ENCODE measurements at places on chromosomes 11 and 22. TPM values are rescaled to one million over a fixed set of nuclear protein-coding genes. Genes with fewer than 3 reads are reported as not detected.

B4GALNT4 gene
- 0.15 TPM for polyA plus RNA-seq

CCDC15 gene
- 3.7 TPM for polyA plus RNA-seq

CCDC87 gene
- polyA plus RNA-seq, result 0.24 TPM

NUCB2 gene
- polyA plus RNA-seq, result 137 TPM

SLC1A2 gene
- 13.3 TPM for polyA plus RNA-seq

TMEM86A gene
- polyA plus RNA-seq, result 3.2 TPM

POTEH gene
- polyA plus RNA-seq, result not detected

CFAP300 gene
- 5.2 TPM for polyA plus RNA-seq

DNA sequence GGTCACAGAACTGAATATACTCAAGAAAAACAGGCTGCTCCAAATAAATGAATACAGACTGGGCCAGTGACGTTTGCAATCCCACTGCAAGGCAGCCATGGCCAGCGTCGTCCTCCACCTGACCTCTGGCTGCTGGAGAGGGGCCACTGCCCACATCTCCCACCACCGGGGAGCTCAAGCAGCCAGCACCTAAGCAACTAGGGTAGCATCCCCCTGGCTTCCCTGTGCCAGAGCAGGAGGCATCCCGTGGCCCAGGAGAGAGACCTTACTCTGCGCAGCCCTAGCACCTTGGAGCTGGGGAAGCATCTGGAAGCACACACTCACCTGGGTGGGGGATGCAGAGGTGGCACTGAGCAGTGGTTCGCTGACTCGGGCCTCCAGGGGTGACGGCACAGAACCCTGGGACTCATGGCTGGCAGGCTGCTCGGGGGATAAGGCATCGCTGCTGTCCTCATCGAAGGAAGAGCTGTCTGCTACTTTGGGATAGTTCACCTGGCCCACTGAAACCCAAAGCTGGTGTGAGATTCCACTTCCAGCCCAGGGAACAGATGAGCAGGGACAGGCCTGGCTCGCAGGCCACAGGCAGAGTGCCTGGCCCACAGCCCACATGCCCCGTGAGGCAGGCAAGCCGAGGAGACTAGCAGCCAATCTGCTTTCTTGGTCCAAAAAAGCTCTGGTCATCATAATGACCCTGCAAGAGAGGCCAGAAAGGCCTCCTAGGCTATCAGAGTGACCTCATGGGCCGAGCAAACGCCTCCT lies 53.7 kb downstream of the SGSM3 start:
- peaks cover 67% of the 10 kb centered on the region for H3K36me3 ChIP-seq
- no peak overlapping the region for H3K27ac ChIP-seq
- H3K4me3 ChIP-seq, result no peak overlapping the region
- no peak for DNase-seq

DNA sequence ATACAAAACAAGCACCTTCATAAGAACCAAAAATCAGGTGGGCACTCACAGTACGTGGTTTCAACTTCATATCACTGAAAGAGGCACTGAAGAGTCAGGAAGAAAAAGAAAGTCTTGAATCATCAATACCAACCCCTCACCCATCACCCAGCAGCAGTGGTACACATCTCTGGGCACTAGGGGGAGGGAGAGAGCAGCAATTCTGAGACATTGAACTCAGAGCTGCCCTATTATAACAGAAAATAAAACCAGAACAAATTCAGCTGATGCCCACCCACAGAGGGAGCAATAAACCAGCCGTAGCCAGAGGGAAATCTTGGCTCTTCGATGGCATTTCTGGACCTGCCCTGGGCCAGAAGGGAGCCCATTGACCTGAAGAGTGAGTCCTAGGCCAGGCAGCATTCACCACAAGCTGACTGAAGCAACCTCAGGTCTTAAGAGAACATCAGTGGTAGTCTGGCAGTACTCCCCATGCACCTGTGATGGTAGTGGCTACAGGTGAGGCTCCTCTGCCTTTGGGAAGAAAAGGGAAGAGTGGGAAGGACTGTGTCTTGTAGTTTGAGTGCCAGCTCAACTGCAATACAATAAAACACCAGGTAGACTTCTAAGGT lies 42.2 kb upstream of the FAM181B start:
- H3K36me3 ChIP-seq, result no peaks in the 10 kb centered on the region
- H3K4me1 ChIP-seq, result no peaks in the 10 kb centered on the region
- H3K27ac ChIP-seq, result no peak overlapping the region
- H3K27me3 ChIP-seq, result no peaks in the 10 kb centered on the region
- DNase-seq, result no peak
- H3K4me3 ChIP-seq, result no peak overlapping the region

GRCh38 chr22:35589071-35589755 lies 27.9 kb downstream of the MB start:
- no peaks in the 10 kb centered on the region for H3K27me3 ChIP-seq
- DNase-seq, result peak; percentile 72
- no peak overlapping the region for H3K4me3 ChIP-seq
- no peaks in the 10 kb centered on the region for H3K36me3 ChIP-seq

DNA sequence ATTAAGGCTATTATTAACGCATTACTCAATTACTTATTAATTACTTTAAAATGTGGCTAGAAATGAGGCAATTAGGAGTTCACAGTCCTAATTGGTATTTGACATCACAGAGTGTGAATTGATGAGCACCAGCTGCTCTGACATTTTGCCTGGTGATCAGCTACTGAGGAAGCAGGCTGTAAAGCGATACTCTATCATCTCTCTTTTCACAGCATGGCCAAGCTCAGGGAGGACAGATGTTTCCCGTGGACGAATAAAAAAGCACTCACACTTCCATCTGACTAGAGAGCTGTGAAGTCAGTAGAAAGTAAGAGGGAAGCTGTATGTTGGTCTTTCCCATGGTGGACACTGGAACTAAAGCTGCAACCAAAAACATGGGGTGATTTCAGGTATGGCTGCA lies 29.1 kb upstream of the SYT9 start:
- no peak overlapping the region for H3K4me3 ChIP-seq
- DNase-seq, result no peak
- no peaks in the 10 kb centered on the region for H3K36me3 ChIP-seq
- H3K27ac ChIP-seq, result no peak overlapping the region
- H3K27me3 ChIP-seq, result peaks cover 7% of the 10 kb centered on the region
- no peaks in the 10 kb centered on the region for H3K4me1 ChIP-seq

DNA sequence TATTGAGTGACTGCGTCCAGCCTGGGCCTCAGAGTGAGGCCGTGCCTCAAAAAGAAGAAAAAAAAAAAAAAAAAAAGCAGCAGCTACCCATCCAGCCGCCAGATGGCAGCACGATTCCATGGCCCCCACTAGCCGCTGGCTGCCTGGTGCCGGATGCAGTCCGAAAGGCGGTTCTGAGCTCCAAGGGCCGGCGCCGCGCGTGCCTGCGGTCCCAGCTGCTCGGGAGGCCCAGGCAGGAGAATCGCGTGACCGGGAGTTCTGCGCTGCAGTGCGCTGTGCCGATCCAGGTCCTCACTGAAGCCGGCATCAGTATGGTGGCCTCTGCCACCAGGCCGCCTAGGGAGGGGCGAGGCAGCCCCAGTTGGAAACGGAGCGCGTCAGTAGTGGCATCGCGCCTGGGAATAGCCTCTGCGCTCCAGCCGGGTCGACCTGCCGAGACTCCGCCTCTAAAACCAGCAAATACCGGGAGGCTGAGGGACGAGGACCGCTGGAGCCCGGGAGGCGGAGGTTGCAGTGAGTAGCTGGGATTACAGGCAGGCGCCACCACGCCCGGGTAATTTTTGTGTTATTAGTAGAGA lies 19.3 kb downstream of the SCARF2 start:
- H3K36me3 ChIP-seq, result no peaks in the 10 kb centered on the region
- H3K27me3 ChIP-seq, result no peaks in the 10 kb centered on the region
- DNase-seq, result peak; percentile 81
- H3K27ac ChIP-seq, result peak overlapping the region; percentile 59
- H3K4me3 ChIP-seq, result no peak overlapping the region

- H3K27ac ChIP-seq, result no peak overlapping the region
- no peak for DNase-seq
- H3K4me3 ChIP-seq, result no peak overlapping the region
Measured at GRCh38 chr11:76616676-76617552, 53.6 kb downstream of the LRRC32 start.

- no peak overlapping the region for H3K4me3 ChIP-seq
- H3K27ac ChIP-seq, result peak overlapping the region; percentile 47
- peaks cover 38% of the 10 kb centered on the region for H3K4me1 ChIP-seq
Measured at GRCh38 chr22:24550028-24550901, 4.7 kb downstream of the GUCD1 start.

DNA sequence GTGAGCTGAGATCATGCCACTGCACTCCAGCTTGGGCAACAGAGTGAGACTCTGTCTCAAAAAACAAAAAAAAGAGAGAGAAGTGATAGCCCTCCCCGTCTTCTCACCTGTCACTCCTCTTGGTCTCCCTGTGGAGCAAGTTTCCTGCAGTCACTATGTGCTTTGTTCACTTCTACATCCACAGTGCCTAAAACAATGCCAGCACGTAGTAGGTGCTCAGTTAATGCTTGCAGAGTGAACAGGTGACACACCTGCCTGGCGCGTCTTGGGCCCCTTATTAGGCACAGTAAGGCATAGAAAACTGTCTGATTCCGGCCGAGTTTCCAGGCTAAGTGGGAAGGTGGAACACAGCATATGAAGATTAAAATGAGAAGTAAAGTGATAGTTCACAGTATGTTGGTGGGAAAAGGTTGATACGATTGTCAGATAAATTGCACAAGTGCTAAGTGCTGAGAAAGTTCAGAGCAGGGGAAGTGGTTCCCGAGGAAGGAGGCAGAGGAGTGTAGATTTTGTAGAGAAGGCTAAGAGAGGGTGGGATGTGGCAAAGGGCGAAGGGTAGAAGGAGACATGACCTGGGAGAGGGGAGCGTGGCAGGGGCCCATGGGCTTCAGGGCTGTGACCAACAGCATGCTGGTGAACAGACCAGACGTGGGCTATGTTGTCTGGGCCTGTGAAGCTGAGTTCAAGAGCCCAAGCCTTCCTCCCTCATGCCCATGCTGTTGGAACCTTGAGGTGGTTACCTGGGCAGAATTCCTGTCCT lies 41.9 kb downstream of the BCR start:
- no peak overlapping the region for H3K27ac ChIP-seq
- H3K27me3 ChIP-seq, result no peaks in the 10 kb centered on the region
- no peak for DNase-seq

DNA sequence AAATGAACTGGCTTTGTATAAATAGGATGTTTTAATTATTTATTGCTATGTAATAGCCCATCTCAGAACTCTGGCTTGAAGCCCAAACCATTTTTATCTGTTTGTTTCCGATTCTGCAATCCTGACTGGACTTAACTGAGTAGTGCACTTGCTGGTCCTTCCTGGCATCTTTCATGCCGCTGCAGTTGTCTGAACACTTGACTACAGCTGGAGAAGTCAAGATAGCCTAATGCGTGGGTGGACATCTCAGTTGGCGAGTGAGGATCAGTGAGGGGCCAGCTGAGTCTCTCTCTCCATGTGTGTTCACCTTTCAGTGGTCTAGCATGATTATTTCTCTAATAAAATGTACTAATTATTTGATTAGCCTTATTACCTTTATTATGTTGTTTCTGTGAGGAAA lies 105.8 kb downstream of the PRMT3 start:
- no peak overlapping the region for H3K4me3 ChIP-seq
- H3K27ac ChIP-seq, result no peak overlapping the region
- H3K4me1 ChIP-seq, result no peaks in the 10 kb centered on the region
- H3K27me3 ChIP-seq, result no peaks in the 10 kb centered on the region
- DNase-seq, result no peak

DNA sequence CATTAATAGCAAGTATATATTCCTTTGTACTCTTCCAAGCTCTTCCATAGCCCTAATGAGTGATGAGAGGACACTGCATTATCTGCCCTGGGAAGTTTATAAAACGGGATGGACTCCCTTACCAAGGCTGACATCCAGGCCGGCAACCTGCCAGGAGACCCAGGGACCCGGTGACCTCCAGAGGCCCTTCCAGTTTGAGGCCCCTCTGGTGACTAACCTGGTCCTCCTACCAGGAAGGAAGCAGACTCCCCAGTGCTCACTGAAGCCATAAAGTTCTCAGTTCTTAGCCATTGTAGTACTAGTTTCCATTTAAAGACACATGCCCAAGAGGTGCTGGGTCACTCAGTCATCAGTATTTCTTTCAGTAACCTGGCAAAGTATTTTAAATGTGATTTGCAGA lies 345.4 kb downstream of the TENM4 start:
- no peaks in the 10 kb centered on the region for H3K4me1 ChIP-seq
- no peaks in the 10 kb centered on the region for H3K27me3 ChIP-seq
- no peak overlapping the region for H3K4me3 ChIP-seq
- H3K36me3 ChIP-seq, result no peaks in the 10 kb centered on the region

DNA sequence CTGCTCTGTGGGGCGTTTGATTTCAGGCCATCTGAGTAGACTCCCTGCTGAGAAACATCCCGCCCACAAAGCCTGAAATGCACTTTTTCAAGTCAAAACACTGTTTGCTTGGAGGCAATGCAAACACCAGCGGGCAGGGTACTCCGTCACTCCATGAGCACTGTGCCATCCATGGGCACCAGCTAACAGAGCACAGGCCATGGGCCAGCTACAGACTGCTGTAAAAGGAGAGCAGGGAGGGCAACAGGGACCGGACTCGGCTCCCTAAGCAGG lies 16.6 kb upstream of the EFCAB6 start:
- H3K4me1 ChIP-seq, result no peaks in the 10 kb centered on the region
- no peak overlapping the region for H3K27ac ChIP-seq
- no peak overlapping the region for H3K4me3 ChIP-seq
- H3K36me3 ChIP-seq, result no peaks in the 10 kb centered on the region

DNA sequence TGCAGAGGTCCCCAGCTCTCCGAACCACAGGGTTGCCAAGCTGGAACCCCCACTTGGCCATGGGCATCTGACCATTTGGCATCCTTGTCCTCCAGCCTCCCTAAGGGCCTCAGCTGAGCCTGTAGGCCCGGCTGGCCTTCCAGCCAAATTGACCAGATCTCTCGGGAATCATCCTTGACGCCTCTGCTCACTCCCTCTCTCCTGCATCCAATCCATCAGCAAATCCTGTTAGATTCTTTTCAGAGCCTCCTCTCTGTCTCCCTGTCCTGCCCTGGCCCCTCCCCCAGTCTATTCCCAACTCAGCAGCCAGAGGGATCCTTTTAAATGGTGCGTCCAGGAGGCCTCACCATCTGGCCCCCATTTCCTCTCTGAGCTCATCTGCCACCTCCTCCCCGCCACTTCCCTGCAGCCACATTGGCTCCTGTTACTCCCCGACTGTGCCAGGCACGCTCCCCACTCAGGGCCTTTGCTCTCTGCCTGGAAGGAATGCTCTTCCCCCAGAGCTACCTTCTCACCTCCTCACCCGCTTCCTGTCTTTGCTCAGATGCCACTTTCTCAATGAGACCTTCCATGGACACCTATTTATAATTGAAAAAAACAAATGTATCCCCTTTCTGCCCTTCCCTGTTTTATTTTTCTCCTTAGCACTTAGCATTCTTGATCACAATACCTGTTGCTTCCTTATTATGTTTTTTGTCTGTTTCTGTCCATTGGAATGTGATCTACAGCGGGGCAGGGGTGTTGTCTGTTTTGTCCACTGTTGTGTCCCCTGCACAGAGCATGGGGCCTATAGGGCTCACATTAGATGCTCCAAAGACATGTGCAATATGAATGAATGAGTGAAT lies 78.1 kb downstream of the NFAM1 start:
- no peak for DNase-seq
- no peak overlapping the region for H3K27ac ChIP-seq
- H3K4me1 ChIP-seq, result no peaks in the 10 kb centered on the region
- H3K27me3 ChIP-seq, result no peaks in the 10 kb centered on the region
- no peaks in the 10 kb centered on the region for H3K36me3 ChIP-seq
